ENCODE measurements at places on chromosomes 12 and 14.

- no peak for DNase-seq
These were observed 96.6 kb downstream of the RAD52 start for GRCh38 chr12:852864-853263.

DNA sequence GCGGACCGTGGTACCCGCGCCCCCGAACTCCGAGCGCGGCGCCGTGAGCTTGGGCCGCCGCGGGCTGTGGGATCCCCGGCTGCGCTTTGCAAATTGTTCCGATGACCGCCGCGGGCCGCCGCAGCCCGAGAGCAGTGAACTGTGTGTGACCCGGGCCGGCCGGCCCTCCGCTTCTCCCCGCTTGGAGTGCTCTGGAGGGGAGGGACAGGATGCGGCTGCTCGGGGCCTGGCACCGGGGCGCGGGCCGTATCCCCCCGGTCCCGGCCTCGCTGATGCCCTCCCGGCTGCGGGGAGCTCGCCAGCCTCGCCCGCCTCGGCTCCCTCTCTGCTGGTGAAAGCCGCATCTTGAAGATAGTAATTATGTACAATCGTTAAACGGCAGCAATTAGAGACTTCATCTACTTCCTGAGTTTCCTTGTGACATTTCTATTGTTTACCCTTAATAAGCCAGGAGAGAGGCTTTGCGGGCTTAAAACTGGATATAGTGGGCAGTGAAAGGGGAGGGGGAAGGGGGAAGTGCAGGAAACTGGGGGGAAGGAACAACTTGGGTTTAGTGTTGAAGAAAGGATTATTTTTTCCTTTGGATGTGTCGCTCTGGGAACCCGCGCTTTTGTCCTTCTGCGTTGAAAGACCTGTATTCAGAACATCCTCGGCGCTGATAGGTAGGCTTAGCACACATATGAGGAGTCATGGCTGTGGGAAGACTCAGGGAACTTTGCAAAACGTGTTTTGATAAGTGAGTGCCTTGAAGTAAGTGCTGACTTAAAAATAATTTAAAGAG is 1.2 kb downstream of the PELI2 start:
- peak; percentile 19 for DNase-seq

DNA sequence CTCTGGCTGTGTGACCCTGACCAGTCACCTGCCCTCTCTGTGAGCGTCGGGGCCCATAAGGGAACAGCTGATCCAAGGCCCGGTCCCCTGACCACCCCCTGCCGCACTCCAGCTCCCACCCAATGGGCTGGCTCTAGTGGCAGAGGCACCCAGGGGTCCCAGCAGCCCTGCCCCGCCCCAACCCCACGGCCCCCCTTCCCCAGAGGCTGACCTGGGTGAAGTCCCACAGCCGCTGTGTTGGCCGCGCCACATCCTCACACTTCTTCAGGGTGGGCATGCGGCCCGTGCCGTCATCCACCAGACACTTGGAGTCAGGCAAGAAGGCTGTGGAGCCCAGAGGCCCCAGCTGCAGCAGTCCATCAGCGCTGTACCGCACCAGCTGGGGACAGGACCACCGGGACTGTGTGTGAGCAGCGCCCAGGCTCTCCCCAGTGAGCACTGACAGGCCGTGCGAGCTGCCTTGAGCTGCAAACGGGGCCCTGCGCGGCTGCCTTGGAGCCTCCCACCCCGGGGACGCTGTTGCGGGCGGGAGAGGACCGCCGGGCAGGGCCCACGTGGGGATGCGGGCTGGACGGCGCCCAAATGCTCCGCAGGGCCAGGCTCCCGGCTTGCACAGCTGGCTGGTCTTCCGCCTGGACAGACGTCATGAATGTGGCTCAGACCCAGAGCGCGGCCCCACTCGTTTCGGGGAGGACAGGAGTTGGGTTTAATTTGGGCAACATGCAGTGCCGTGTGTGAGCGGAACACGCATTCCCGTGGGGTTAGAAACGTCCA is 53.5 kb downstream of the NOC4L start:
- DNase-seq: no peak

DNA sequence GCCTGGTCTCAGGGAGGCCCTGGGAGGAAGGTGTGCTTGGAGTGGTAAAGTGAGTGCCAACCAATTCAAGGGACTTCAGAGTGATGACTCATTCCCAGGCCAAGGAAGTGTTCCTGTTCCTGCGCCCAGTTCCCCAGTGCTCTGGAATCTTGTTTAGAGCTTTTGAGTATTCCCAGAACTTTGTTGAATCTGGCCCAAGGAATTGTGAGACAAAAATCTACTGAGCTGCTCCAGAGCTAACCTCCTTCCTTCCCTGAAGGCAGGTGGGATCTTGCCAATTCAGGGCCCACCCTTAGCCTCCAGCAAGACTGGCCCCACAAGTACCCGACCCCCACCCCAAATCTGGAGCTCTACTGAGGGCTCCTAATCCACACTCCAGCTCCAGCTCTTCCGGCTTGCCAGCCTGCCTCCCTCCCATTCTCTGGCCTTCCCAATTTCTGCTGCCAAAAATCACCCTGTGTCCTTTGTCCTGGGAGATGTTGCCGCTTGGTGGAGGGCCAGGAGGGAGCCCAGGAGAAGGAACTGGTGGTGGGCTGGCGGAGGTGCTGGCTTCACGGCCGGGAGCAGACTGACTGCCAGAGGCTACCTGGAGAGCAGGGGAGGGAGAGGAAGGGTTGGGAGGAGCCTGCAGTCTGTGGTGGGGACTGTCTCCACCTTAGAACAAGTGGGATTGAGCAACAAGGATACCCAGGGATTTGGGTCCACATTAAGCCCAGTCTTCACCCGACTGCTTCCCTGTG is 2.0 kb upstream of the ATN1 start:
- DNase-seq: peak; percentile 34

DNA sequence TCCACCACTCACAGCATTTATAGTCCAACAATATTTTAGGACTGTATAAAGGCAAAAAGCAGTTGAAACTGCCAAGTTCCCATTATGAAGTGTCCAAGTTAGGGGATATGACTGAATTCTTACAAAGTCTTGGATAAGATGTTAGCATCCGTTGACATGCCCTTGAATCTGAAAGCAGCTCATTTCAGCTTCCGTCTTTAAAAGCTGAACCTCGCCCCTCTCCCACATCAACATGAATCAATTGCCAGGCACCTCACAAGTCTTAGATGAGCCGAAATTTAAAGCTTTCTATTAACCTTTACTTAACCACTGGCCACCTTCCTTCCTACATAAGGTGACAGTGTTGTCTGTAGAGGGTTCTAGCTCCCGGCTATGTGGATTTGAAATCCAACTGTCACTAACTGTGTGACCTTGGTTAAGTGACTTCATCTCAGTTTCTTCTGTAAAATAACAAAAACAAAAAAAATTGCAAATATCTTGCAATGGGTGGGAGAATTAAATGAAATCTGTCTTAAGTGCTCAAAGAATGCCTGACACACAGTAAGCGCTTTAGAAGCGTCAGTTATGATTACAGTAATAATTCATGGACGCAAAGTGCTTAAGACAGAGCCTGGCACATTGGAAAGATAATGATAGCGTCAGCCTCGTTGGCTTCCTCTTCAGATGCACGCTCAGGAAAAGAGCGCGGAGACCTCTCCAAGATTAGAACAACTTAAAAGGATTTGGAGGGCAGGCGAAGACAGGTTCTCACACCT is 1.2 kb downstream of the PPP1CC start:
- DNase-seq: no peak

DNA sequence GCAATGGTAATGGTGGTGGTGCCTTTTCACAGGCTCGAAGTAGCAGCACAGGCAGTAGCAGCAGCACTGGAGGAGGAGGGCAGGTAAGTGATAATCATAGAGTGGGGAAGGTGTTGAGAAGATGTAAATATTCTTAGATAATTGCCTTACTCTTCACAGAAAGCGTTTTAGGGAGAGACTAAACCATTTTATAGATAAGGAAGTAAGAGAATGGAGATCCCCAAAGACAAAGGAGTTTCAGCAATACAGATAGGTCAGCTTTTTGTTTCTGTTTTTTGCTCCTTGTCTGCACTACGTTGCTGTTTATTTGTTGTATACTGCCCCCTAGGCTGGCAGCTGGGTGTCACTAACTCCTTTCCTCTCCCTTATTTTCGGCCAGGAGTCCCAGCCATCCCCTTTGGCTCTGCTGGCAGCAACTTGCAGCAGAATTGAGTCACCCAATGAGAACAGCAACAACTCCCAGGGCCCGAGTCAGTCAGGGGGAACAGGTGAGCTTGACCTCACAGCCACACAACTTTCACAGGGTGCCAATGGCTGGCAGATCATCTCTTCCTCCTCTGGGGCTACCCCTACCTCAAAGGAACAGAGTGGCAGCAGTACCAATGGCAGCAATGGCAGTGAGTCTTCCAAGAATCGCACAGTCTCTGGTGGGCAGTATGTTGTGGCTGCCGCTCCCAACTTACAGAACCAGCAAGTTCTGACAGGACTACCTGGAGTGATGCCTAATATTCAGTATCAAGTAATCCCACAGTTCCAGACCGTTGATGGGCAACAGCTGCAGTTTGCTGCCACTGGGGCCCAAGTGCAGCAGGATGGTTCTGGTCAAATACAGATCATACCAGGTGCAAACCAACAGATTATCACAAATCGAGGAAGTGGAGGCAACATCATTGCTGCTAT is 2.0 kb downstream of the SP1 start:
- DNase-seq: no peak

DNA sequence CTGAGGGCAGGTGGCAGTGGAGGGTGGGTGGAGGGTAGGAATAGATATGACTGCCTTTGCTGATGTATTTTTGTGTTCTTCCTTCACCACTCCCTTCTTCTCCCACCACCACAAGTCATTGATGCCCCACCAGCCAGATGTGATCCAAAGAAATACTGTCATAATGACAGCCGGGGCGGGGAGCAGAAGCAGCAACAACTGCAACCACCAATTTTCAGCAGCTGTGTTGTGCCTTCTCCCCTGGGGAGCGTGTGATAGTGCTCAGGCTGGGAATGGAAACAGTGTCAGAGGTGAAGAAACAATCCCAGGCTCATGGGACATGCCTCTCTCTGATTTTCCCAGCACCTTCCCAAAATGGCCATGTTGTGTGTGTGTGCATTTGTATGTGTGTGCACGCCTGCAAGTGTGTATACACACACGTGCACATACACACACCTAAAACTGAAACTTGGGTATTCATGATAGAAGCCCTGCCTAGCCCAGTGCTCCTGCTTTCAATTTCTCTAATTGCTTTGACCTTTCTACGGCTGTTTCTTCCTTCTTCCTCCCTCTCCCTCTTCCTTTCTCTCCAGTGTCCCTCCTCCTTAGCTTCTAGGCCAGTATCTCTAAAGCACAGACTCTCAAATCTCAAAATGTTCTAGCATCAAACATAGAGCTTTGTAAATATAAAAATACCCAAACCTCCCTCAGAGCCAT is 299.2 kb upstream of the FKBP4 start:
- DNase-seq: no peak
